GM23248 (cell line): ENCODE measurements at places on chromosomes 1 and 21. TPM values are rescaled to one million over a fixed set of nuclear protein-coding genes. Genes with fewer than 3 reads are reported as not detected.

Gene TNFRSF1B
- 0.25 and 2.9 TPM in 2 replicates for total RNA-seq

Gene PADI2
- total RNA-seq: 0.13 and 0.22 TPM in 2 replicates

Gene KLF17
- total RNA-seq: 0.11 and 0.13 TPM in 2 replicates

Gene PTGFRN
- total RNA-seq: 25.7 and 27.6 TPM in 2 replicates
